ENCODE measurements at places on chromosomes 5 and 9. TPM values are rescaled to one million over a fixed set of nuclear protein-coding genes. Genes with fewer than 3 reads are reported as not detected.

Gene BTNL3
- not detected for total RNA-seq

Gene GEMIN5
- 31.2 TPM for total RNA-seq

Gene LCN2
- total RNA-seq, result 49.6 TPM

Gene GARIN3
- total RNA-seq, result not detected

Gene IL33
- total RNA-seq, result 16.6 TPM

Gene NSD1
- total RNA-seq, result 74.8 TPM

Gene SPATA6L
- 2.7 TPM for total RNA-seq

Gene EMB
- 36.0 TPM for total RNA-seq
